Activated CD4-positive, alpha-beta T cell treated with anti-CD3 and anti-CD28 coated beads, Interleukin-2, Interleukin-6, amounts not matched to agents 100 ng/mL and 50 ng/mL, durations not matched to agents 16 hours and 8 hours (primary cell): ENCODE measurements at places on chromosomes 6 and 20.

GRCh38 chr6:13188306-13188705 is 140.0 kb downstream of the TBC1D7 start:
- no peak for DNase-seq

- DNase-seq, result no peak
Measured at GRCh38 chr6:105384004-105384403, 18.9 kb downstream of the PREP start.

- peak; percentile 78 for DNase-seq
Measured at GRCh38 chr6:127484212-127484863, 25.1 kb upstream of the KIAA0408 start.

- DNase-seq, result no peak
Measured at GRCh38 chr6:148251891-148252290, 90.7 kb upstream of the SASH1 start.

DNA sequence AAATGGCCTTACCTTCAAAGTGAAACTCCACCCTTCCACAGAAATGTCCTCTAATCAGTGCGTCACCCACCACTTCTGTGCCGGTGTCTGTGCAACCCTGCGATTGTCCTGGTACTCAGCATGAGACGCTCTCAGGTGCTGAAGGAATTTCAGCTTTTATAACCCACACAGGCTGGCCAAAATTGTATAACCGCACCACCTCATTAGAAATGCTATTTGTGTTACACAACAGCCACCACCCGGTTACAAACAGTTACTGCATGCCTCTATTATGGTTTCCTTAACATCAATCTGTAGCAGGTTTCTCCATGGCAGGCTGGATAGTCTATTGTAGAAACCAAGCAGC is 51.5 kb downstream of the SLC23A2 start:
- peak; percentile 34 for DNase-seq

DNA sequence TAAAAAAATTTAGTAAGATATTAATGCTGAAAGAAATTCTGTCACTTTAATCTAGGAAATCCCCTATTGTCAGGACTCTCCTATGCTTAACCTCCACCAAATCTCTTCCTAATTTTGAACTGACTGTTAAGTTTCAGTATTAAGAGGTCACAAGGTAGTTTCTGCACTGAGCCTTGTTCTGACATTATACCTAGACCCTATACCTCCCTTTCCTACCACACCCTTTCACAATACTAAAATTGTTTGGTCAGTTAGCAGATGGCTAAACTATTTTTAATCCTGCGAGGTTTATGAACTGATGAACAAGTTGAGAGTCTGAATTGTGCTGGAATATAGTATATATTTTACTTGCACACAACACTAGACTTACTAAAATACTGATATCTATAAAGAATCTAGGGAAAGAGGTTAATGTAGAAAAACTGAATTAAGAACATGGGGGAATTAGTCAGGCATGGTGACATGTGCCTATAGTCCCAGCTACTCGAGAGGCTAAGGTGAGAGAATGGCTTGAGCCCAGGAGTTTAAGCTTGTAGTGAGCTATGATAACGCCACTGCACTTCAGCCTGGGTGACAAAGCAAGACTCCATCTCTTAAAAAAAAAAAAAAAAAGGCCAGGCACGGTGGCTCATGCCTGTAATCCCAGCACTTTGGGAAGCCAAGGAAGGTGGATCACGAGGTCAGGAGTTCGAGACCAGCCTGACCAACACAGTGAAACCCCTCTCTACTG is 51.5 kb downstream of the HBS1L start:
- DNase-seq, result peak; percentile 70

DNA sequence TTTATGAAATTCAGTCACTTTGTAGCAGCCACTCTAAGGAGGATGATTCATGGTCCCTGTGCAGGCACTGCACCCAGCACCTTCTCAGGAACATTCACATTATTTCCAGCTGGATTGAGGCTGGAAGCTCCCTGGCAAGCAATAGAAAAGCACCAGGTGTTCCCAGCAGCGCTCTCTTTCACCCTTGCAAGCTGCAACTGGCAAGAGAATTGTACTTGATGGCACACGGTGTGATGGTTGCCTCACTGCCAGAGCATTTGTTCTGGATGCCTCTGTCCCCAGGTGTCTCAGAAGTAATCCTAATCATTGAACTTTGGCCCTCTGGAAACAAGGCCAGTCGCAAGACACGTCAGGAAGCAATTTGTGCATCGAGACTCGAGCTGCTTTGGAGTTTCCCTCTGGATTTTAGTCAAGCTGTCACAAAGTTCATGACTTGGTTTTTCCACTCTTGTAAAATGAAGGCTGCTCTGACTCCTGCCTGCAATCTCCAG is 24.9 kb upstream of the PHACTR2 start:
- no peak for DNase-seq

- no peak for DNase-seq
Measured at GRCh38 chr20:25461786-25462545, 54.5 kb downstream of the GINS1 start.

- DNase-seq, result no peak
Measured at GRCh38 chr6:53727748-53728147, 62.2 kb upstream of the KLHL31 start.

DNA sequence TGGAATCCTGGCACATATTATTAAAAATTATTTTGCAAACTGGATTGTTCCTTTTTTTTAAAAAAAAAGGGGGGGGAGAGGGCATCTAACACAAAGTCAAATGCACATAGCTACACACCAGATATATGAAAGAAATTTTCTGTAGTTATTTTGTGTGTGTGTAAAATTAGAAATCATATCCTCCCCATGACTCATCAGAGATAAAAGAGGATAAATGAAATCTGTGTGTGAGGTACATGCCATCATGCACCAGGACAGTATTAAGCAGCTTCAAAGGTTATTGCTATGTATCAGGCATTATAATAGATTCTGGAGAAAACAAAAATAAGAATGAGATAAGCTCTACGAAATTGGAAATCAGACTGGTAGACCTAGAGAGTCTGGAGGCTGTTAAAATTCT is 5.2 kb downstream of the BTBD9 start:
- no peak for DNase-seq

DNA sequence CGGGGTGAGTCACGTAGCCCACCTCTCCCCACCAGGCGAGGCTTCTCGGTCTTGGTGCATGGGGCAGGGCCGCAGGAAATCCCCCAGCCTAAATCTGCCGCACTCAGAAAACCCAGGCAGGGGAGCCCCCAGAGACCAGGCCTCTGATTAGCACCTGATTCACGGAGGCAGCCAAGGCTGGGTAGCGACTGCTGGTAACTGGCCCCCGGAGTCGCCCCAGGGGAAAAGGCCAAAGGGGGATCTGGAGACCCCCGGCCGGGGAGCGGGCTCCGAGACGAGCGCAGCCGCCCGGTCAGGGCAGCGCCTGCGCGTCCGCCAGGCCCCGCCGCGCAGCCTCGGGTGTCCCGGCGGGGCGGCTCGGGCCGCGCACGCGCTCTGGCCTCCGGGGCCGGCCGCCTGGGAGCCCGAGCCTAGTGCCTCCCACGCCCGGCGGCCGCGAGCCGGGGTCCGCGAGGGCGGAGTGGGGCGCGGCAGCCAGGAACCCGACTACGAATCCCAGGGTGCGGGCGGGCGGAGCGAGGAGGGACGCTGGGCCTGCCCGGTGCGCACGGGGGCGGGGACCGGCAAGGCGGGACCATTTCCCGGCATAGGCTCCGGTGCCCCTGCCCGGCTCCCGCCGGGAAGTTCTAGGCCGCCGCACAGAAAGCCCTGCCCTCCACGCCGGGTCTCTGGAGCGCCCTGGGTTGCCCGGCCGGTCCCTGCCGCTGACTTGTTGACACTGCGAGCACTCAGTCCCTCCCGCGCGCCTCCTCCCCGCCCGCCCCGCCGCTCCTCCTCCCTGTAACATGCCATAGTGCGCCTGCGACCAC is at the start of gene DUSP22:
Gene DUSP22 (plus strand): TSS at position 791 of the 809 bp plus-strand sequence. CDS start 53 bp downstream, outside the sequence.
- peak; percentile 88 for DNase-seq

DNA sequence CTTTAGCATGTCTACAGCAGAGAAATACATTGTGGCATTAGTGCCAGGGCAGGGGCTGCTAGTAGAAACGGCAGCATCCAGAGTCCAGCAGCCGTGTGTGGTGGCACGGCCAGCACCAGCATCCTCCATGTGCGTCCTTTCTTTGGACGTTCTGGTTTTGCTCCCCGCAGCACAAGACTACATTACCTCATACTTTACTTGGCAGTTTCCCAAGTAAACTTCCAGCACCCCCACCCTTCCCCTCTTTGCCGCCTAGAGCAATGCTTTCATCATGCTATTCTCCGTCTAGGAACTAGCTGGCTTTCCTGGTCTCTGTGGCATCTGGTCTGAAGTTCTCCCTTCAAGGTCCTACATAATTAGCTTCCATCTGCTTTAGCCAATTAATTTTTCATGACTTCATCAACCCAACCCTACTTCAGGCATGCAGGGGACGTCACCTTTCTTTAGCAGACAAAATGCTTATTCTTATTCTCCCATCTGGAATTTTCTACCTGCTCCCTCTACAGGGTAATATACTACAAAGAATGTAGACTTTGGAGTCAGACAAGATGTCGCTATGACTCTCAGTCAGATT is 67.6 kb downstream of the BLOC1S5 start:
- no peak for DNase-seq

DNA sequence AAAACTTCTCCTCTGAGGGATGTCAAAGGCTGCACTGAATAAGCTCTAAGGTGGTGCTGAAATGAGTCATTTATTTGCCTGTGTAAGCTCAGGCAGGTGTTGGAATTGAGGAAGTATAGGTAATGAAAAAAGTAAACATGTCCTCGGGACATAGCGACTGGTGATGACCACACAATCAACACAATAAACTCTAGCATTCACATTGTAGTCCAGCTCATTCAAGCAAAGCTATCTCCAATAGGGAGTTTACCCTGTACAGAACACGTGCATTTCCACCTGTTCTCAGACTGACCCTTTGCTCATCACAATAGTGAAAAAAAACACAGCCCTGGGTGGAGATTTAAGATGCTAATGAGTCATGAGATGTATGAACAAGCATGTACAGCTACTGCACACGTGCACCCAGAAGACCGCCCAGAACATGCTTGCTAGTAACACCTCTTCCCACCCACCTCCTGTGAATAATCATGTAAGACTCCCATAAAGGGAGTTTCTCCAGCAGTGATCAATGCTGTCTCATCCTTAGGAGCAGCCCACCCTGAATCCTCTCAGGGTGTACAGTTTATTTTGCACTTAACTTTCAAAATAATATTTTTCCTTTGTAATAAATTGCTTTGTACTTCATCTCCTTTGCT is 33.0 kb upstream of the POU5F1 start:
- peak; percentile 76 for DNase-seq
